Dermis blood vessel endothelial cell (primary cell): ENCODE measurements at places on chromosomes 2 and 18. TPM values are rescaled to one million over a fixed set of nuclear protein-coding genes. Genes with fewer than 3 reads are reported as not detected.

DNA sequence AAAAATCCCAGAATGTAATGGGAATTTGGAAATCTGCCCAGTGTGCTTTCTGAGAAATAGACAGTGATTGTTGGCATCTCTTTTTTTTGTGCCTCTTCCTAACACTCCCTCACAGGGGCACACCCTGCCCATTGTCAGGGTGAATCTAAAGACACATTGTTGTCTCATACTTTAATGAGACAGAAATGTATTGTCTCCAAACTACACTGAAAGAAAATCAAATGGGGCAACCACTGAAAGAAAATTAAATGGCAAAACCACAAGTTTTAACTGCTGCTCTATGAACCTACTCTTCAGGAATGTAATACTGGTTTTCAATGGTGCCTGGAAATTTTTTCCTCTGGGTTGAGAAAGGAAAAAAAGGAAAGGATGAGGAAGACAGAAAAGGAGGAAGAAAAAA lies 43.2 kb upstream of the GLS start:
- no peak for DNase-seq

DNA sequence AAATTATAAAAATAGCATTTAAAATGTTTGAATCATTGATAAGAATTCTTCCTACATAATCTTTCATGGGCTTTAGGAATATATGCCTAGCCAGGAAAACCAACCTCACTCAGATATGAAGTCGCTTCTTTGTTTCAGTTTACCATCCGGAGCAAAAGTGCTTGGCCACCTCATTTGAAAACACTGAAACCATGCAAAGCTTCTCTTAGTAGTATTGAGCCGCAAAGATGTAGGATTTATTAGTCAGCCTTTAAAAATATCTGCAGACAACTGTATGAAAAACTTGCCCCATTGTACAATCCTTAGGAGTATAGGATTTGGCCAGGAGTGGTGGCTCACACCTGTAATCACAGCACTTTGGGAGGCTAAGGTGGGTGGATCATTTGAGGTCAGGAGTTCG lies 24.3 kb upstream of the GPD2 start:
- no peak for DNase-seq

DNA sequence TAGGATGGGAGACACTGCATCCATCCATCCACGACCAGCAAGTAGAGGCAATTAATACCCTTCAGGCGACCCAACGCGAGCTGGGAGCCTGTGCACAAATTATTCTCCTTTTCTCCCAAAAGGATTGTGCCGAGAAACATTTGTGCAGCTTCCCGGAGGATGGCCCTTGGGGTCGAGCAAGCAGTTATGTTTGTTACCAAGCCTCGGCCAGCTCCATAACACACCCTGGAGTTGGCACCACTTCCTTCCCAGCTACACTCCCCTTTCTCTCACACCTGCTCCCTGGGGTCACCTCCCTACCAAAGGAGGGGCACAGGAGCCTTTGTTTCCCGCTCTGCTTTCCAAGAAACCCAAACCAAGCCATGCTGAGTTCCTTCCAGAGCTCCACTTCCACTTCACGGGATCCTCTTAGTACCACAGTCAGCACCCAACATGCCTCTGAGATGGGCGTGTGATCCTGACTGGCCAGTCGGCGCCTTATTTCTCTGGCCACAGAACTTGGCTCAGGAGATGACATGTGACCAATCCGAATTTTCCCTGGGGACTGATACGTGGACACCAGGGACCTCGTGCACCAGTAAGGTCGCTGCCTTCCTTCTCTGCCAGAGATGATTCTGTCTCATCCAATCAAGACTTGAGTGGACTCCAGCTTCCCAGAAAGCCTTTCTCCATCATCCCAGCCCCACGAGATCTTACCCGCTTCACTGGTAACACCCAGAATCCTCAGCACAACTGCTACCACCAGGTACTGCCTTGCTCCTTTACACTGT lies 28.5 kb downstream of the GPR55 start:
- no peak for DNase-seq

GRCh38 chr18:33838054-33838453 lies 260.0 kb downstream of the ASXL3 start:
- no peak for DNase-seq

The SLC9A2 gene
- not detected in 2 replicates for total RNA-seq

The TTR gene
- not detected in 2 replicates for total RNA-seq

- no peak for DNase-seq
Observed at GRCh38 chr2:238046725-238047270, 14.0 kb upstream of the SCLY start.

DNA sequence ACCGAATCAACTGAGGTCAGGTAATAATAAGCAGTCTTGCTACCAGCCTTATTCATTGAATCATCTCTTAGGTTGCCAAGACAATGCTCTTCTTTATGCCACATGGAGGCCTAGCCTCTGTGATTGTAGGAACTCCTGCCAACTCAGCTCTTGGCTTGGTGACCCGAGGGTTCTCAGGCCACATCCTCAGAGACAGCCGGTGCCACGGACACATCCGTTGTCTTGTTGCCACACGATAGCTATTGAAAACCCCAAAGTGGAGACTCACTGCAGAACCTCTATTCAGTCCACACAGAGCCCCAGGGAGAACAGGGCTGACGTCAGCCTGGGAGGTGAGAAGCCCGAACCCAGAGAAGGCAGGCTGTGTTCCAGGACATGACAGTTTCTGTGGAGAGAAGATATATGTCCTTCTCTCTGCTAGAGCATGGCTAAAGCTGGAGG lies 53.5 kb upstream of the TGFA start:
- DNase-seq, result no peak

DNA sequence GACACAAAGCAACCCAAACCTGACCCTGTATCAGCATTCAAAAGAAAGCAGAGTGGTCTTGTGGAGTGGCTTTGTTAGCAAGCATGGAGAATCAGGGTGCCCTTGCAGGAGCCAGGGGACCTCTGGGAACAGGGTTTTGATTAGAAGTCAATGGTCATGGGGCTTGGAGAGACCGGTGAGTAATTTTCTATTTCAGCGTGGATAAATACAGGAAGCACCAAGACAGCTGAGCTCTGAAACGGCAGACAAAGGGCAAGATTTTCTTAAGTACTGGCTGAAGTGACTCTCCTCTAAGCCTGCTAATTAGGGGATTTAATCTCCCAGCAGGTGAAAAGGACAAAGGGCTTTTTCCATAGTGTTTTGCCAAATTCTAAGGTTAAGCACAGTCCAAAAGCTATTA lies 78.0 kb upstream of the GAREM1 start:
- no peak for DNase-seq

The SAG gene
- 0.19 TPM in 1 of 2 replicates, not detected in the other for total RNA-seq

The LYPD6 gene
- 9.4 and 14.1 TPM in 2 replicates for total RNA-seq

DNA sequence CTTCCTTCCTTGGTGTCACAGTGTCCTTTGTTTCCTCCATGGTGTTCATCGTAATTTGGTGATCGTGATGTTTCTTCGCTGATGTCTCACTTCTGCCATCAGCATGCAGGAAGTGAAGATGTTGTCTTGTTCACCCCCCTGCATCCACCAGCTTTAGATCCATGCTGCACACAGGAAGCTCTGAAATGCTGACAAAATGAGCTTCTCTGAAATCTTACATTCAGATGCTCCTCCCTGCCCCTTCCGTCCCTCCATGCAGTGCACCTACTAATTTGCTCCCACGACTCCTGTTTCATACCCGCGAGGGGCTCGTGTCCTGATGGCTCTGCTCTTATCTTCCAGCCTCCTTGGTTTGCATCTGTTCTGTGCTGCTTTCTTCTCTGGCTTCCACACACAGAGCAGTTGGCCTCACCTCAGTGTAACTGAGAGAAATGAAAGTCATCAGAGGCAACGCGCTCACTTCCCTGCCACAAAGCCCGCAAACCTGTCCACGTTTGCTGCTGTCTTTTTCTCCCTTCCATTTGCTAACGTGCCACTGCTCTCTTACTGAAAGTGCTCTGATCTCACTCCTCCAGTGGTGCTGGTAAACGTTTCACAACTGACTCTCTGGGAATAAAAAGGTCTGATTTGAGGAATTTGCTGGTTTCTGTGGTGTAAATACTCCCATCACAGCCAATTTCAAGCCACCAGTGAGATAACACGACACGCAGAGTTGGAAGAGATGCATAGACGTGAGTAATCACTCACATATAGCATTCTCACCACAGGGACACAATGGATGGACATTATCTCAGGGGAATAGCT lies 41.0 kb upstream of the MGAT4A start:
- DNase-seq, result no peak

- no peak for DNase-seq
Observed at GRCh38 chr2:37767959-37768925, 96.8 kb upstream of the CDC42EP3 start.

The MYO3B gene
- total RNA-seq, result not detected in 2 replicates

GRCh38 chr2:30631051-30631671 lies 176.1 kb downstream of the CAPN13 start:
- DNase-seq, result no peak

GRCh38 chr2:73253901-73254300 lies 19.8 kb downstream of the CCT7 start:
- no peak for DNase-seq

The TACR1 gene
- not detected in 2 replicates for total RNA-seq

The COL4A3 gene
- under 0.01 TPM in 2 replicates for total RNA-seq

DNA sequence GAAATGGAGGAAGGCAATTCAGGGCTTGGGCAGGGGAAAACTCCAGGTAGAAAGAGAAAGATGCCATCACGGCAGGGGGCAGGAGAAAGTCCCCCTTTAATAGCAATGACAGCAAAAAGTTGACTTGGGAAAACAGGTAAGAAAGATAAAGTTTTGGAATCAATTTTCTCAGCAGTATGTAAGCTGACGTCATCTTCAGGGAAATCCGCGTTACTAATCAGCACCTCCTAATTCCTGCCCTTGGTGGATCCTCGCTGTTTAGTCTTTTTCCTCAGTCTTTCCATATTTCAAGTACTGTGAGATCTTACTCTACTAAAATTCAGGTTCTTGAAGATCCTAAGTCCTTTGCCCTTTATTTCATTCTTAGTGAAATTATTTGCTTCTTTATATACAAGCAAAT lies 233.0 kb downstream of the MREG start:
- no peak for DNase-seq

The TBR1 gene
- total RNA-seq, result not detected in 2 replicates

The IL36A gene
- not detected in 2 replicates for total RNA-seq

- DNase-seq, result no peak
Observed at GRCh38 chr18:75113455-75113854, 95.5 kb downstream of the PTGR3 start.

DNA sequence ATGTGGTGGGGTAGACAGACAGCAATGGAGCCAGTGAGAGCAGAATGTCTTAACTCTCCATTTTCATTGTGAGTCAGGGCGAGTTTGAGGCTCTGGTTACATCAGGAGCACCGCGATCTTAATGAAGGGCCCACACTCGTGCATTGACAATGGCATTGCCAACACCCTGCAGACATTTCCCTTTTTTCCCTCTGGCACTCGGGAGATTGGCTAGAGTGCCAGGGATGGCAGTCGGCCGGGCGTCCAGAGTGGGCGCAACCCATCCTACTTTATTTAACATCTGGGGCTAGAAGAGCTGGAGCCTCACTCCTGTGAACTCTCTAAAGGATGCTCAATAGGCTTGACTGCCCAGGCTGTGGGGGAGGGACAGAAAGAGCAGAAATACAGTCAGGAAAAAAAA lies 9.7 kb downstream of the PROKR1 start:
- DNase-seq, result no peak

DNA sequence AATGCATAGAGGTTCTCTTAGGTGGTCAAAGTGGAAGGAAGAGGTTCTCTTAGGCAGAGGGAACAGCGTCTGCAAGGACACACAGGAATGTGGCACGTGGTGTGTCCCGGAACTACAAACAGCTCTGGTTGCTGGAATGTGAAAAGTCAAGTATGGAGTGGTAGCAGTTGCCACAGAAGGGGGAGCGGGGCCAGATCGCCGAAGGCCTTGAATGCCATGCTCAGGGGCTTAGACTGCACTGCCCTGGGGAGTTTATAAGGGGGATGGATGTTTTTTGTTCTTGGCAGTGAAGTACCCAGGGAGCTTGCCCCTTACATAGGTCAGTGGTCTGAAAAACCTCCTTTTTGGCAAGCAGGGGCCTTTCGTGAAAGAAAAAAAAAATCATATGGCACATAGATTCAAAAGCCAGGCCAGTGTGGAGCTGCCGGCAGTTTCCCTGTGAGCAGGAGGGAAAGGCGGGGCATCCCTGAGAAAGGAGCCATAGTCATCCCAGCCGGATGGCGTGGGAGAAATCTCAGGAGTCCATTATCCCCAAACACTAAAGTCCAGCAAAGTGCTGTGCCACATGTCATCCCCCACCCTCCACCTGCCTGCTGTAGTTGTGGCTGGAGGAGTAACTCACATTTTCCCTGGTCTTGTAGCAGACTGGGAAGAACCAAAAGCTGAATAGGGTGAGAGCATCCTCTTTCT lies 45.4 kb downstream of the GORASP2 start:
- peak; percentile 27 for DNase-seq

GRCh38 chr2:154381931-154382794 lies 316.3 kb upstream of the KCNJ3 start:
- no peak for DNase-seq

The COPS9 gene
- 61.7 and 98.9 TPM in 2 replicates for total RNA-seq

DNA sequence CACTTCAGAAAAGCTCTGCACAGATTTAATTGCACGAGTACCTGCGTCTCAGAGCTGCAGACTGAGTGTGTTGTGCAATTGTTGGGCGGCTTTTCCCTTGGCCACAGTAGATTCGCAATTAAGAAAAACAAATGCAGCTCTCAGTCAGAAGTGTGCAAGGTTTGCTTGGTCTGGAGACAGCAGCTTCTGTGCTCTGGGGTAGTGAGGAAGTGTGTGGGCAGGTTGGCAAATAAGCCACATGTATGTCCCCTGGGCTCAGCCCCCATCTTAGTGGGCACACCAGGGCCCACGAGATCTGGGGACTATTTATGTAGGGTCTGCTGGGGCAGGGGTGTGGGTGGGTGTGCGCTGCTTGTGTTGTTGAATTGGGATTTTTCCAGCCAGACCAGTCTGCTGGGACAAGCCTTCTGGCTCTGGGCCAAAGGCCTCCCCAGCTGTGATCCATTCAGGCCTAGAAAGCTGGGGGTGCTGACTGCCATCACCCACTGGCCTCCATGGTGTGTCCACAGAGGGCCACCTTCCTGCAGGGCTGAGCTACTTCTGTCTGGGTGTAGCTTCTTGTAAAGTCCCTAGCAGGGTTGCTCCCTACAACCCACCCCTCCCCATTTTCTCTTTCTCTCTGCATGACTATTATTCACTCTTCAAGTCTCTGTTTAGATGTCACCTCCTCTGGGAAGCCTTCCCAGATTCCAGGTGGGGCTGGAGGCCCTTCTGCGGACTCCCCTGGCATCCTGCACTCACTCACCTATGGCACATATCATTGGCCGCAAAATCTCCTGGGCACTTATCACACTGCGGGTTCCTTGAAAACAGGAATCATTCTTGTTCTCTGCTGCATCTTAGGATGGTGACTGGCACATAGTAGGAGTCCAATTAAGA lies 67.8 kb downstream of the ODC1 start:
- DNase-seq, result no peak

GRCh38 chr2:153373510-153374279 lies 104.9 kb downstream of the RPRM start:
- DNase-seq, result no peak

- DNase-seq, result no peak
Observed at GRCh38 chr2:156719036-156719435, 282.9 kb downstream of the GPD2 start.

GRCh38 chr2:197179744-197180498 lies 130.7 kb downstream of the ANKRD44 start:
- peak; percentile 87 for DNase-seq
